ENCODE measurements at places on chromosomes 4 and X.

GRCh38 chrX:151713849-151714248, 2.0 kb upstream of the FATE1 start:
- peak; percentile 13 for DNase-seq

- no peak for DNase-seq
Observed at GRCh38 chr4:85170241-85170640, 203.8 kb upstream of the WDFY3 start.

- no peak for DNase-seq
Observed at GRCh38 chrX:80021621-80022020, 7.1 kb downstream of the TBX22 start.

GRCh38 chr4:93066749-93067148, 761.8 kb upstream of the ATOH1 start:
- no peak for DNase-seq

GRCh38 chr4:48141048-48141447, 7.0 kb upstream of the TXK start:
- DNase-seq: peak; percentile 0

- DNase-seq: peak; percentile 67
Observed at GRCh38 chrX:152913910-152914309, 16.0 kb downstream of the ZNF185 start.

GRCh38 chr4:173135241-173135847, 33.3 kb upstream of the GALNT7 start:
- DNase-seq: no peak

- no peak for DNase-seq
Observed at GRCh38 chrX:133365871-133366611, 49.2 kb downstream of the GPC4 start.

All from NCI-H2171 treated with DMSO at 0.1 percent for 48 hours (cell line).